ENCODE measurements at places on chromosomes 4 and X.

DNA sequence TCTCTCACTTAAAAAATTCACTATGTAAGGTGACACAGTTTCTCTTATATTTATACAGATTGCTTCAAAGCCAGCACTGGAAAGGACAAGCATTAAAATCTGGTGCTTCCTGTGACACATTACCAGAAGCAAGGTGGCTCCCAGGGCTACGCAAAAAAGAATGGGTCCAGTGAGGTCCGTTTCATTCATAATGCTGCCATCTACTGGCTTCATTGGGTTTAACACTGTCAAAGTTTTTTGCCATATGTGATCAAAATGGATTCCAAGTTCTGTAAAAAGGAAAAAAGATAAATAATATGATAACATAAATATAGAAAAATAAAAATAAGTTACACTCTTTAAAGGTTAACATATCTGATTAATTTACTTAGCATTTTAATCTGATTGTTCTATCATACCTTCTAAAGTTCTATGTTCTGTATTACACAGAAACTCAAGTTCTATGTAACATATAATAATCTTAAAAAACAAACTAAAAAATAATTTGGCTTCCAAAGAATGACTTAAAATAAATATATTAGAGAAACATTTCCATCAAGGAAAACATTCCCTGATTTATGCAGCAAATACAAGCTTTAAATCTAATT lies 22.1 kb downstream of the YIPF7 start:
- no peak for DNase-seq

DNA sequence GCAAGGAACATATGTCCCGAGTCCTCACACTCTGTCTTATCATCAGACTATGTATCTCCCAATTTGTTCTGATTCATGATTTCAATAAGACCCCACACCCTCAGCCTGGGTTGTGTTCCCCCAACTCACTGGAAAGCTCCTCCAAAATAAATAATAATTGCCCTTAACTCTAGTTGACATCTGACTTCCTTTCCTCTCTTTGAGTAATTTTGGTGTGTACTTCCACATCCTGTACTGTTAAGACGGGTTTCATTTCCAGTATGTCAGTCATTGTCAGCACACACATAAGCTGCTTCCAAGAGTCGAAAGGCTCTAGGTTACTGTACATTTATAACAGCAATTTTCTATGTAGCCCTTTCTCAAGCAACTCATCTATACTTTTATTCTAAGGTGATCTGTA lies 52.2 kb upstream of the C1QTNF7 start:
- no peak for DNase-seq

GRCh38 chrX:99939883-99940232 lies 470.2 kb downstream of the PCDH19 start:
- no peak for DNase-seq

GRCh38 chrX:133151336-133151735 lies 54.4 kb upstream of the USP26 start:
- no peak for DNase-seq

DNA sequence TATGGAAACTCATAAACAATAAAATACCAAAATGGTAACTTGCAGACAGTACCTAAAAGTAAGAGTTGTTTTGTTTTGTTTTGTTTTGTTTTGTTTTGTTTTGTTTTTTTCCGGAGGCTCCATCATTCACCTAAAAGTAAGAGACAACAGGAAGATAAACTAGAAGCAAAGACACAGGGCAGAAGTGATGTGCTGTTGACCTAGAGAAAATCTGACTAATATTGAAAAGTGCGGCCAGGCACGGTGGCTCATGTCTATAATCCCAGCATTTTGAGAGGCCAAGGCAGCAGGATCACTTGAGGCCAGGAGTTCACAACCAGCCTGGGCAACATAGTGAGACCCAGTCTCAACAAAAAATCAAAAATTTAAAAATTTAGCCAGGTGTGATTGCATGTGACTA lies 5.6 kb upstream of the CENPC start:
- no peak for DNase-seq

DNA sequence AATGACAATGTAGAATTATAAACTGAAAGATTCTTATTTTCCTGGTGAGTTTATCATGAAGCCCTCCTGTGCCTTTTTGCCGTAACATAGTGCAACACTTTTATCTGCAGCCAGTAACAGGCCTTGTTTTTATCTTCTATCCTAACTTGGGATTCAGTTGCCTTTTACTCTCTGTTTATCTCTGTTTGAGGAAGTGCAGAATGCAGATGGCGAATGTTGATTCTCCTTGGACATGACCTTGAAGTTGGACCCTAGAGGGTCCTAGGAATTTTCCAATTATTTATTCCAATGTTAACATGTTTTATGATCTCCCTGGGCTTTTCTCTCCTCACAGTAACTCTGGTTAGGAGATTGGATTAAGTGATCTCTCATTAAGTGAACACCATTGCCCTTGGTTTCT lies 165.0 kb downstream of the FMR1NB start:
- no peak for DNase-seq

GRCh38 chrX:128754130-128754529 lies 701.9 kb upstream of the ACTRT1 start:
- DNase-seq, result no peak

DNA sequence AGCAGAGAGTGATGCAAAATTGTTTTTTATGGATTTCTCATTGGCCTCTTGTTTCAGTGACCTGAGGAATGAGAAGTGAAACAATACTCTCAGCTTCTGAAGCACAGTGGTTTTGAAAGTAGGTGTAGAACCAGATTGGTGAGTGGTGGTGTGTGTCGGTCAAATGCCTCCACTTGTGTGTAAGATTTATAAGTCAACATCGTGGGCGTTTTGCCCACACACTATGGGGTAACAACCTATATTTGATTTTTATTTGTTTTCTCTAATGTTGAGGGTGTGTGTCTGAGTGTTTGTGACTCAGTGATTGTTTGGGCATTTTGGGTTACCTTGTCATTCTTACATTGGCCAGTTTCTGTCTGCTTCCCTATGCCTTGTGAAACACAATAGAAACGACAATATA lies 23.3 kb downstream of the ADGRL3 start:
- DNase-seq, result no peak

- DNase-seq, result no peak
These were observed 33.8 kb upstream of the SLIT2 start for GRCh38 chr4:20217951-20218350.

GRCh38 chr4:75016472-75016871 lies 83.6 kb downstream of the PARM1 start:
- DNase-seq, result no peak

DNA sequence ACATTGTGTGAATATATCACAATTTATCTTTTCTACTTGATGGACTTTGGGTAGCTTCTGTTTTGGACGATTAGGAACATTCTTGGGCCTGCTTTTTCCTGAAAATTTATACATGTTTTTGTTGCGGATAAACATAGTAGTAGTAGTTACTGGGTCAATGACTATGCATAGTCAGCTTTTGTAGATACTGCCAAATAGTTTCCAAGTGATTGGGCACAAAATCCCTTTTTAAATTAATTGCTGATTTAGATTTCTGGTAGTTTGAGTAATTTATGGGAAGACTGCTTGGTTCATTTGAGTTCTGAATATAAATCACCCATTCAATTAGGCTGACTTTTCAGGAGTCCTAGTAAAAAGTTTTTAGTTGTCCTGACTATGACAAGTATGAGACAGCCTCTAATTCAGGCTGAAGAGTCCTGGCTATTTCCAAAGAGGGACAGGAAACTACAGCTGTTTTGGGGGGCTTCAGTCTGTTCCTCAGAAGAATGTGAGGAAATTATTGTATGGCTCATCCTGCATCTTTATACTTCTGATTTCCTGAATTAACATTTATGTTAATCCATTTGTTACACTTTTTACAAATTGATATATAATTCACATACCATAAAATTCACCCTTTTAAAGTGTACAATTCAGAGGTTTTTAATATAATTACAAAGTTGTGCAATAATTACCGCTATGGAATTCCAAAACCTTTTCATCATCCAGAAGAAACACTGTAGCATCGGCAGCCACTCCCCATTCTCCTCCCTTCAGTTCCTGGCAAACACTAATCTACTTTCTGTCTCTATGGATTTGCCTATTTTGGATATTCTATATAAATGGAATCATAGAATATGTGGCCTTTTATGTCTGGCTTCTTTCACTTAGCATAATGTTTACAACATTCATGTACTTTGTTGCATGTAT lies 14.2 kb downstream of the LRP2BP start:
- DNase-seq, result no peak

GRCh38 chr4:42420140-42420539 lies 22.9 kb downstream of the SHISA3 start:
- DNase-seq, result no peak

Data from activated T-cell treated with anti-CD3 and anti-CD28 coated beads, Interleukin-2, amount 50 U/mL, for 1 hour (primary cell).